SHP77 (cell line): ENCODE measurements at places on chromosomes 3 and 15.
A peak's percentile ranks its signal among the peaks of the same experiment; 100 is the strongest.

DNA sequence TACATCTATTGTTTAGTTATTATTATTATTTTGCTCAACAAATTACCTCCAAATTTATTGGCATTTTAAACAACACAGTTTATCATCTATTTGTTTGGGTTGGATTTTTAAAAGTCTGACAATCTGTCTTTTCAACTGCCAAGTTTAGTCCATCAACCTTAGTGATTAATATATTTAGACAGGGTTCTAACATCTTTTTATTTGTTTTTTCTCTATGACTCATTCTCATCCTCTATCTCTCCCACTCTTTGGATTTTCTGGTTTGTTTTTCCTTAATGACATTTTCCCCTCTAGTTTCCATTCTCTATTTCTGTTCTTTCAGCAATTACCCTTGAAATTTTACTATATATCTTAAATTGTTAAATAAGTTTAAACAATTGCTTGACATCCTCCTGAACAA is 41.9 kb downstream of the EMC4 start:
- no peak for DNase-seq

- DNase-seq: no peak
Observed at GRCh38 chr3:128709506-128710210, 16.3 kb upstream of the RAB7A start.

GRCh38 chr15:51751697-51752683 is 593 bp downstream of the TMOD2 start:
- peak; percentile 25 for DNase-seq

DNA sequence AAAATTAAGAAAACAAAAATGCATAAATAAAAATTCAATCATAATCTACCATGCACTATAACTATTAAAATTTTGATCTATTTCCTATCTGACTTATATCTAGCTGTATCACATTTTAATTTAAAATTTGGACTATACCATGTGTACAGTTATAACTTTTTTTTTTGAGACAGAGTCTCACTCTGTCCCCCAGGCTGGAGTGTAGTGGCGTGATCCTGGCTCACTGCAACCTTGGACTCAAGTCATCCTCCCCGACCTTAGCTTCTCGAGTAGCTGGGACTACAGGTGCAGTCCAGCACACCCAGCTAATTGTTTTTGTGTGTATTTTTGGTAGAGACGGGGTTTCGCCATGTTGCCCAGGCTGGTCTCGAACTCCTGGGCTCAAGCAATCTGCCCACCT is 119.9 kb downstream of the ADAM10 start:
- no peak for DNase-seq

GRCh38 chr3:38578551-38578950 is 70.9 kb downstream of the SCN5A start:
- DNase-seq: no peak

DNA sequence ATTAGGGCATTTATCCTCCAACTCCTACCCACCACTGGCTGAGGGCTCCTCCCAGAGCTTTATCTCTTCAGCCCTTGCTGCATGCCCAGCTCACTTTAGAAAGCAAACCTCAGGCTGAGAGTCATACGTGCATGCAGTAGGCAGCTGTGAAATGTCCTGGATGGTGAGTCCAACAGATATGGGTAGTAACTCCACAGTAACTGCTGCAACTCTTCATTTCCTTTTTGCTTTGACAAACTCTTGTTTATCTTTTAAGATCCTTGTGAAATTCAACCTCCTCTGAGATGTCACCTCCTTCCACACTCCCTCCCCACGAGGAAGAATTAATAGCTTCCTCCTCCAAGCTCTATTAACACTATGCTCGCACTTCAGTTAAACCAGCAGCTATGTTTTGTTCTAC is 35.9 kb upstream of the CTNNB1 start:
- no peak for DNase-seq

DNA sequence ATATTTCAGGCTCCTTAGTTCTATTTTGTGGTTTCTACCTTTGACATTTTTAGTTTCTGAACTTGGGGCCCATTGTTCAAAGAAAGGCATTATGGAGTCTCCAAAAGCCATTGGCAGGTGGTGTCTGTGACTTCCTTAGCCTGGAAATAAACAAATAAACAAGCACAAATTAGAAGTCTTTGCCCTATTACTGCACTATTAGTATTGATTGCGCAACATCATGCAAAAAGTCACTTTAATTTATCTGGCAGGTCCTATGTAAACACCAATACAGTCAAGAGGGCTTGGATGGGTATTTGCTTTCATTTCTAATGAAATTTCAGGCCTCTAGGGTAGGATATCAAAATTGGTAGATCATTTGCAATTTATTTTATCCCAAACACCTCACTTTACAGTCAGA is 85.6 kb downstream of the LPP start:
- DNase-seq: no peak

DNA sequence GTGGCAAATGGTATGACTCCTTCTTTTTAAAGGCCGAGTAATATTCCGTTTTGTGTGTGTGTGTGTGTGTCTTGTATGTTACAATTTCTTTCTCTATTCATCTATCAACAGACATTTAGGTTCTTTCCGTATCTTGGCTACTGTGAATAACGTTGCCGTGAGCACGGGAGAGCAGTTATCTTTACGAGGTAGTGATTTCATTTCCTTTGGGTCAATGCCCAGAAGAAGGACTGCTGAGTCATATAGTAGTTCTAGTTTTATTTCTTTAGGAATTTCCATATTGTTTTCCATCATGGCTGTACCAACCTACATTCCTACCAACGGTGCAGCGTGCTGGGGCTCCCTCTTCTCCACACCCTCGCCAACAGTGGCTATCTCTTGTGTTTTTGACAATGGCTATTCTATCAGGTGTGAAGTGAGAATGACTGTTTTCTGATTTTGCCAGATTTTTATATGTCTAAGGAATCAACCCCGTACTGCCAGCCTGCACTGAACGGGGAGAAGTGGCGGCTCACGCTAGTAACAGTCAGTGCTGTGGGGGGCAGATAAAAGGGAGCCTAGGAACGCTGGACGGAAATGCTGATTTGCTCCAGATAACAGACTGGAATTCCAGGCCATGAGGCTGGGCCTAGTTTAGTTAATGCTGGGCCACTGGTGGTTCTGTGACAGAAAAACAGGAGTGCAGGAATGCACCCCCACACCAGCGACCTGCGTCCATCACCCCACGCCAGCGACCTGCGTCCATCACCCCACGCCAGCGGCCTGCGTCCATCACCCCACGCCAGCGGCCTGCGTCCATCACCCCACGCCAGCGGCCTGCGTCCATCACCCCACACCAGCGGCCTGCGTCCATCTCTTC is 168.1 kb downstream of the XXYLT1 start:
- DNase-seq: no peak

DNA sequence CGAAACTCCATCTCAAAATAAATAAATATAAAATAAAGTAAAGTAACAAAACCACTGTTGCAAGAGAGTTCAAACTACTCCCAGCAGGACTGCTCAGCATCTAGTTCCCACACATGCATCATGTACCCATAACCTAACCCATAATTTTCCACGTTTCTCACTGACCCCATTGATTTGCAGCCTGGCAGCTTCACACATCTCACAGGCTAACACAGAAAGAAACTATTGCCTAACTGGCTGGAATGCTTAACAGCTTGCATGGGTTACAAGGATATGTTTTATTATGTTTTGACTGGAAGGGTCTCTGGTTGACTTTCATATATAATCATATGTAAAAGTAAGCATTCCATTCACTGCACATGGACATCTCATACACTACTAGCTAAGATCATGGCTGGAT is 55.6 kb upstream of the TBC1D23 start:
- no peak for DNase-seq

- DNase-seq: no peak
Observed at GRCh38 chr15:49627407-49627877, 6.6 kb downstream of the DTWD1 start.

- no peak for DNase-seq
Observed at GRCh38 chr3:185717121-185717520, 107.7 kb downstream of the IGF2BP2 start.

DNA sequence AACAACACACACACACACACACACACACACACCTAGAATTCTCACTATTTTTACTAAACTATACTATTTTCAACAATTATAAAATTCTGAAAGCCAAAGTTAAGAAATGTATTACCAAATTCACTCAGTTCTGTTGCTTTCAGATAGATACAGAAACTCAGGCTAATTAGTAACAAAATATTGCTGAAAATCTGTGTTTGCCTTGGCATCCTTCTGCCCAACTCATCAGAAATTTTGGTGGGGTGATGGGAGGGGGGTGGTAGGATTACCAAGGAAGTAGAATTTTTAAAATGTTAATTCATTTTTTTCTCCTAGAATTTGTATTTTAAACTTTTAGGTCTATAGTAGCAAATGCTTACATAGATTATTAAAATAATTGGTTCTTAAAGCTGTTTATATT is 2.7 kb upstream of the CPOX start:
- no peak for DNase-seq

DNA sequence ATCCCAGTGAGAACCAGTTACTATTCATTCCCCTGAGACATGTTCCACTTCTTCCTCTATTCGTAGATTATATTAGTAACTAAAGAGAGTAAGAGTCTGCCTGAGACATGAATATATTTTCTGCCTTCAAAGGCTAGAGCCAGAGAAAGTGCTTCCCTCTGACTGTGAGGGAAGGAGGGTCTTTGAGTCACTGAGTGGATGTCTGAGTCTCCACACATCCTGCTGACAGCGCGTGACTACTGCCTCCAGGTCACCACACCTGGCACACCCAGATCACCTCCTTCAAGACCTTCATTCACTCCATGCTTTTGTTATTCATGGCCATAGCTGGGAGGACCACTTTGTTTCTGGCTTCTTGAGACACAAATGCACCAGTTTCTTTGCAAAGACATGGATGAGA is 135.6 kb downstream of the SOX2 start:
- no peak for DNase-seq

DNA sequence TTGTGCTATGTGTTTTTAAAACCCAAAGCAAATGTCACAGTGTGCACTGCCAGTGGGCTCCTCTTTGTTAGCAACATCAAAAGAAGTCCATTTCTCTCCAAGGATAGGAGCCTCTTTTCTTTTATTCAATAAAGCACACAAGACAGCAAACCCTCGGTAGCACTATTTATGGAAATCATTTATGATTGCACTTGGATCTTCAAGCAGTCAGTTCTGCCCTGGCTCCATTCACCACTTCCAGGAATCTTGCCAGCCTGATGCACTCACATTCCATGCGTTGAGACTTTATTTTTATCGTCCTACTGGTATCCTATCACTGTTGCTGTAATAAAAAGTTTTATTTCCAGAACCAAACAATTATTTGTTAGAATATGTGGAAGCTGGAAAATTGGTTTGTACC is 412.1 kb downstream of the TBL1XR1 start:
- DNase-seq: no peak

DNA sequence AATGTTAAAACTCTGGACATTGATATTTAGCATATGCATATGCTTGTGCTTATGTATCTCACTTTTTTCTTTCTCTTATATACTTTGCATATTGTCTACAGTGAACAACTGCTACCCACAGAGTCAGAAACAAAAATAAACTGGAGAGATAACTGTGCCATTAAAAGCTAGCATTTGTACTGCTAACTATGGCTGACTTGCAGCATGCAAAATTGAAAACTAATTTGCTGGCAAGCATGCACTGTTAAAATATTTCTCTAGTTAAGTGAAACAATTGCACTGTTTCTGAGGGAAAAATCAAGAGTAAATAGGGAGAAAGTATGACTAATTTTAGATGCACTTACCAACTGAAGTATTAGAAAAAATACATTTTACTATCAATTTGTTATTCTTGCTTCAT is 177.8 kb downstream of the CBLB start:
- no peak for DNase-seq

- DNase-seq: no peak
Observed at GRCh38 chr15:39061952-39062464, 497.4 kb upstream of the RASGRP1 start.

GRCh38 chr3:32018757-32019564 is 37.4 kb downstream of the ZNF860 start:
- peak; percentile 41 for DNase-seq

DNA sequence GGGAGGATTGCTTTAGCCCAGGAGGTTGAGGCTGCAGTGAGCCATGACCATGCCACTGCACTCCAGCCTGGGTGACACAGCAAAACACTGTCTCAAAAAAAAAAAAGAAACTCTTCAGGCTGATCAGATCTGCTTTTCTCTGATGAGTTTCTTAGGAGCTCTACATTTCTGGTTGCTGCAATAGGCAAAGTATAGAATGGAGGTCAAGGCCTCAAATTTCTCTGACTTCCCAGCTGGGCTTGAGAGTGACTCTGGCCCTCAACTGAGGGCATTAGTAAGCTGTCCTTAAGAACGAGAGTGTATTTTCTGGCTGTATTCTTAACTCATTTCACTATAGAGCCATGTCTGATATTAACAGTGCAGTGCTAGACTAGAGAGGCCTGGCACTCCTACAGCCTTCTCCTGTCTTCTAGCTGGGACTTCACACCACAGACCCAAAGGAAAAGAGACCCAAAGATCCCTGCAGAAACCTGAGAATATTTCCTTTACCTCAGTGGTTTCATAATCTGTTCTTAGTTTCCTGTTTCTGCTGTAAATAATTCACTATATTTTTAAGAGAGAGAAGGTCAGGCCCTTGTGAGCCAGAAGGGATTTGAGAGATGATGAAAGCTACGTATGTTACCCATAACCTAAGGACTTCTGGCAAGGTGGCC is 2.0 kb upstream of the NR1I2 start:
- DNase-seq: no peak

GRCh38 chr3:38643090-38643489 is 6.4 kb downstream of the SCN5A start:
- DNase-seq: no peak

DNA sequence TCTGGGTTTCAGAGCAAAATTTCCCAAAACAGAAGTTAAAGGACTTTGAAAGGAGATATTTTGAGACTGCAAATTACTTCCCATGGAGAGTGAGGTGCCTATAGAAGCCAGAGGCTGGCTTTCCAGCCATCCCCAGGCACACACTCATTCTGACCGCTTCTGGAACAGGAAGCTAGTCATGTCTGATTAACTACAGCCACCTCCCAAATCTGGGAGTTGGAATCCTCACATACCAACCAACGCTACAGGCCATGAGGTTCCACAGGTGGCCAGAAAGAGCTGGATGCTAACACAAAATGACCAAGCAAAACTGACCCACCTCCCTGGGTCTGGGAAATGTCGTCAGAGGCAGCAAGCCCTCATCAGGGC is 87.2 kb downstream of the SNRK start:
- no peak for DNase-seq

DNA sequence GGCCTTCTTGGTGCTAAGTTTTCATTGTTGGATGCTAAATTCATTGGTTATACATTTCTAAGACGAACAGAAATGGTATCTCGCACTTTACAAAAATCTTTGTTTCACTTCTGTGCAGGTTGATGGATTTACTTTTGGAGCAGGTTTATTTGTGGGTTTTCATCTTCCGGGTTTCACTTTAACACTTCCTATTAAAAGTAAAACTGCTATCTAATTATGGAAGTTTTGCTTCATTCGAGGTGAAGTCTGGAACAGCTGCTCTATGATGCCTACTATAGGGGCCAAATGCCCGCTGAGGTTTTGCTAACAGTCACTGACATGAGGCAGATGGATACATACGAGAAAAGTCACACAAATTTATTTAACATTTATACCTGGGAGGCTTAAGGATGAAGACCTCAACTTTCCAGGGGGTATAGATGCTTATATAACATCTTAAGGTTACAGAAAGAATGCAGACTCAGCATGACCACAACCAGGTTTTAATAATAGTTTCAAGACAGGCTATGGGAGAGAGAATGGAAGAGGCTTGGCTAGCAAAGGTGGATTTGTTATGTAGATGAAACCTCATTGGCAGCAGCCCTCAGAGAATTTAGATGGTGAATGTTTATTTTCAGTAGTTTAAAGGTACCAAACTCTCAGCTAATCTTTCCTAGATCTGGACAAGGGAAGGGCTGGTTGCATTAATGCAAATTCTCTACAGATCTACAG is 54.2 kb downstream of the OSTN start:
- DNase-seq: no peak

GRCh38 chr3:101223016-101223415 is 97.4 kb downstream of the IMPG2 start:
- no peak for DNase-seq
